Frontal cortex (tissue), 4 donors: ENCODE measurements at places on chromosomes 2 and 18. TPM values are rescaled to one million over a fixed set of nuclear protein-coding genes. Genes with fewer than 3 reads are reported as not detected.

The C2orf15 gene
- 4.5 TPM for total RNA-seq

The CLHC1 gene
- total RNA-seq, result 48.1 TPM

The ACVR2A gene
- 157 TPM for total RNA-seq

The EVX2 gene
- not detected for total RNA-seq

DNA sequence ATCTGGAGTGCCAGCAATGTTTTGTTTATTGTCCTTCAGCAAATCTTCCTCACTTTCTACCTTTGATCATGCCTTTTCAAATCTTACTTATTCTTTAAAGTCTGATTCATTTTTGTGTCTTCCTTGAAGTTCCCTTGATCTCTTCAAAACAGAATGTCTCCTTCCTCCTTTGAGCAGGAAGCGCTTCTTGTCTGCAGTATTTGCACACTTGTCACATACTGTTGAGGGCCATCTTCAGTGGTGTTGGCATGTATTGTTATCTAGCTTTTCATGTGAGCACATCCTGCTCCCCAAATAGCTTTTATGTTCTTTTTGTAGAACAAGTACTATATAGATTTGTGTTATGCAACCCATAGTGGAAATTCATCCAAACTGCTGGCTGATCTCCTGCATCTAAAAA, 5.9 kb upstream of the CERS6 start:
- DNase-seq, result no peak

DNA sequence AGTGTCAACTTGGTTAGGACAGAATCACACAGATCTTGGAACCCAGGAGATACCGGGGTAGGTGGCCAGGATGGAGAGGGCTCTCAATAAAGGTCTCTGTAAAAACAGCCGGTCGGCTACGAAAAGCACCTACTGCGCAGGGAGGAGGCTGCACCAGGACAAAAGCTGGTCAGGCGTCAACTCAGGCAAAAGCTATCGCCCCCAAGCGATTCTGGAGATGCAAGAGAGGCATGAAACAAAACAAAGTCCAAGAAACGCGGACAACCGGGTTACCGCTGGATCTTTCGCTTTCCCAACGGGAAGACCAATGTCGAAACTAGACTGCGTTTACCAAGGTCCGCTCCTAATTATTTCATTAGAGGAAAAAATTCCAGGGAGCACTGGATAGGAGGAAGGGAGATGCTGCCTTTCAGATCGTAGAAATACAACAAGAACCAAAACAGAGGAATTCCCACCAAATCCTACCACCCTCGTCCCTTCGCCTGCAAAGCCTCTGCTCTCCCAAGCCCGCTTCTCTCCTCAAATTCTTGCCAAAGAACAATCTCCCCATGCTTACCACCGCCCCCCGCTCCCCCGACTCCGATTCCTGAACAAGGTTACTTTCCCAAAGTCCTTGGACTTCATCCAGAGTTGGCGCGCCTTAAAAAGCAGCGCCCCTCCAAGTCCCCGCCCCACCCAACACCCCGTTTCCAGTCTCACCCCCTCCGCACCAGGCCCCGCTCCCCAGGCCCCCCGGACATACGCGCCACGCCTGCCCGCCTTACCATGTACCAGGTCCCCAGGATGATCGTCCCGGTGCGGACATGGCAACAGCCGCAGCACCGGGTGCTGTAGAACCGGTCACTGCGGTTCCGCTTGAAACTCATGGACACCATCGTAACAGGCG, 539 bp downstream of the LAPTM4A start:
- DNase-seq, result peak; percentile 42

- no peak for DNase-seq
Measured at GRCh38 chr2:121907928-121908327, 152.5 kb downstream of the TSN start.

DNA sequence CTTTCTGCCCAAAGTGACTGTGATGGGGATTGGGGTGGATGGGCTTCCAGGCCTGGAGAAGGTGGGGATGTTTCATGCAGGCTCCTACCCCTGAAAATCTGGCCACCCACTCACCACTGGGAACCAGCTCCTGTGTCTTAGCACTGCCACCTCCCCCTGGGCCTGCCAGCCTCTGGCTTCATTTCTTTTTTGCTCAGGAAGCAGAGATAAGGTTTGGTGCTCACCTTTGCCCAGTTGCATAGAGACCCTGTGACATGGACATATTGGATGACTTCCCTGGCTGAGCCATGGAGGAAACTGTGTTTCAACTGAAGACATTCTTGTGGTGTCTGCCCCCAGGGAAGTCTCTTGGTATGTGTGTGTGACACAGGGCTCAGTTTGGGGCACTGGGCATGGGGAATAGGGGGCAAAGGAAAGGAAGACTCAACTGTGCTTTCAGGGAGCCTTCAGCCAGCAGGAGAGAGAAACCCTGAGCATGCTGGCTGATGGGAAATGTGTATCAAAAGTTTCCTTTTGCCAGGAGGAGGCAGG, 16.7 kb downstream of the CTIF start:
- DNase-seq, result no peak

DNA sequence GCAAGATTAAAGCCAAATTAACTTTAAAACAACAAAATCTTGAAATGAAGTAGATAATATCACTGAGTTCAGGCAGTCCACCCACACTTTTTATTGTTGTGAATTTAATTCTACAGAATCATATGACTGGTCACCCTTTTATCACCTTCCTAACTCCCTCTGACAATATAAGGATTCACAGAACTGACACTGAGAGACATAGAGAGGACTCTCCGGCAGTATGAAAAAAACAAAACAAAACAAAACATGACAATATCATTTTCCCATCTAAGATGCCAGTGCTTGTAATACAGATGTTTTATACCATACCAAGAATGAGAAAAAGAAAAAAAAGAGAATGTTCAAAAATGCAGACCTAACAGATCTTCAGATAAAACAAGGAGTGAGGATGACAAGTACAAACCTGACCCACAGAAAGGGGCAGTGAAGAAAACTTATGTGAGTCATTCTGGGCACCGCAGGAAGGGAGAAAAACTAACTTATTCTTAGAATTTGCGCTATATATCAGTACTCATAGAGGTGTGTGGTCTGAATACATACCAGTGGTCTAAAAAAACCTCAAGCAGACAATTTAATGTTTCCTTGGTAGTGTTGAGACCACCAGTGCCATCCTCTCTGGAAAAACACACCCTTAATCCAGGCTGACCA, 136.6 kb downstream of the ZAP70 start:
- DNase-seq, result no peak

DNA sequence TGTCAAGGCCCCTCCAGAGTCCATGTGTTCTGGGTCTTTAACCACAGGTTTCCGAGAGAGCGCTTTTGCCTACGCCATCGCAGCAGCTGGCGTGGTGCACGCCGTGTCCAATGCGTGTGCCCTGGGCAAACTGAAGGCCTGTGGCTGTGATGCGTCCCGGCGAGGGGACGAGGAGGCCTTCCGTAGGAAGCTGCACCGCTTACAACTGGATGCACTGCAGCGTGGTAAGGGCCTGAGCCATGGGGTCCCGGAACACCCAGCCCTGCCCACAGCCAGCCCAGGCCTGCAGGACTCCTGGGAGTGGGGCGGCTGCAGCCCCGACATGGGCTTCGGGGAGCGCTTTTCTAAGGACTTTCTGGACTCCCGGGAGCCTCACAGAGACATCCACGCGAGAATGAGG, 9.3 kb downstream of the WNT10A start:
- no peak for DNase-seq

DNA sequence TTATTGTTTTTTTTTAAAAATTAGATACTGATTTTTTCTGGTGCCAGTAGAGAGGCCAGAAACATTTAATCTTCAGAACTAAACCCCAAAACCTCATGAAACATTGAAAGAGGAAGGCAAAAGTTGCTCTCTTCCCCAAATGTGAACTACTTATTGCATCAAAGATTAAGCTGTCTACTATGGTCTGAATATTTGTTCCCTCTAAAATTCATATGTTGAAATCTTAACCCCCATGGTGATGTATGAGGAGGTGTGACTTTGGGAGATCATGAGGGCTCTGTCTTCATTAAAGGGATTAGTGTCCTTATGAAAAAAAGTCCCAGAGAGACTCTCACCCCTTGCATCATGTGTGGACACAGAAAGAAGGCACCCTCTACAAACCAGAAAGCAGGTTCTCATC, 28.2 kb upstream of the SLC8A1 start:
- no peak for DNase-seq

GRCh38 chr18:10245846-10246175, 208.6 kb upstream of the APCDD1 start:
- DNase-seq, result no peak

- no peak for DNase-seq
Measured at GRCh38 chr2:139628931-139629330, 848.7 kb upstream of the NXPH2 start.

- no peak for DNase-seq
Measured at GRCh38 chr2:229582151-229582550, 132.2 kb downstream of the DNER start.

DNA sequence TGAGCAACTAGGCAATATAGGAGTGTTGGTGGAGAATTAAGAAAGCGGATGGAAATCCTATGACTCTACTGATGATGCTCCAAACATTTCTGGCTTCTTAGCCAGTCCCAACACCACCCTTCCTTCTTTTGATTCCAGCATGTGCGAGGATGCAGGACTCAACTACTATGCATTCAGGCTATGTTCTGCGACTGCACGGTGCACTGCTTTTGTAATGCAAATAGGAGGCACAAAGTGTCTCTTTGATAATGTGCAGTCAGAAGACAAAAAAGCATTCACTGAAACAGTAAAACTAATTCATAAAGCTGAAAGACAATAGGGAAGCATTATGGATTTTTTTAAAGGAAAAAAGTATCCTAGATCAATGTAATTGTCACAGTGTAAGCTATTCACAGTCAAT, 106.7 kb downstream of the MEIS1 start:
- DNase-seq, result peak; percentile 19

DNA sequence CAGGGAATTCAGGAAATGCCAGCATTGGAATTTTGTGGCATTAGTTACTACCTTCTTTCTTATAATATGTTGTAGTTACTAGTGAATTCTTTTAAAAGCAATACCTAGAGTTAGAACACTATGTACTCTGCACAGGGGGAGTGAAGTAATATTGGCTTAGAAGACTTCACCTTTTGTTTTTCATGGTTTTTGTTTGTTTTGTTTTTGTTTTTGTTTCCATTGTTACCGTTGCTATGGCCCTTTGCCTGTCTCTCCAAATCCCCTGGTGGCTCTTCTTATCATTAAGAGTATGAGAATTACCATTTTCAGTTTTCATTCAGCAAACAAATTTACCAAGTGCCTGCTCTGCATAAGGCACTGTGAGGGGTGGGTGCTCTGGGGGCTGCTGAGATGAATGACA, 160.1 kb downstream of the HAUS1 start:
- DNase-seq, result no peak

DNA sequence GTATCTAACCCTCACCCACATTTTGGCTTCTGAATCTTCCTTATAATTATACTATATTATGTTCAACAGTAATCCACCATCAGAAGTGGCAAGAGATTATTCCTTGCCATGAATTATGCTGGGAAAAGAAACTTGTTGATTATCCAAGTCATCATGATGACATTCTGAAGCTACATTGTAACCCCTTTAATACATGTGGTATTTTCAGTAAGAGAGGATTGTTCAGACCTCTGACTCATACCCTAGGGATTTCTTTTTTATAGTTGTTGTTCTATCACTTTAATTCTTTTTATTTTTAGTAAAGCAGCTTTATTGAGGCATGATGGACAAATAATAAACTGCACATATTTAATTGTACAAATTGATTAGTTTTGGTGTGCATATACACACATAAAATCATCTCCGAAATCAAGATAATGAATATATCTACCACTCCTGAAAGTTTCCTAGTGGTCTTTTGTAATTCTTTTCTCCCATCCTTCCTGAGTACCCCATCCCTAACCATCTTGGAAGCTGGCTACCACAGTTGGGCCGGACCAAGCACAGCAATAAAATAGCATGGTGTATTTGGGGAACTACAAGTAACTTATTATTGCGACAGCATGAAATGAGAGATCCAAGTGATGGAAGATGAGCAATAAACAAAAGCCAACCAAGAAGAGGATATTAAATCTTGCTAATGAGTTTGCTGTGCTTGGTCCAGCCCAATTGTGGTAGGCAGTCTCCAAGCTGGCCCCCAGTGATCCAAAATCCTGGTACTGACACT, 159.9 kb downstream of the BARD1 start:
- DNase-seq, result no peak

- no peak for DNase-seq
Measured at GRCh38 chr2:7866825-7867224, 815.0 kb upstream of the ID2 start.
